ENCODE measurements at places on chromosomes 3 and 15.
A peak's percentile ranks its signal among the peaks of the same experiment; 100 is the strongest.

DNA sequence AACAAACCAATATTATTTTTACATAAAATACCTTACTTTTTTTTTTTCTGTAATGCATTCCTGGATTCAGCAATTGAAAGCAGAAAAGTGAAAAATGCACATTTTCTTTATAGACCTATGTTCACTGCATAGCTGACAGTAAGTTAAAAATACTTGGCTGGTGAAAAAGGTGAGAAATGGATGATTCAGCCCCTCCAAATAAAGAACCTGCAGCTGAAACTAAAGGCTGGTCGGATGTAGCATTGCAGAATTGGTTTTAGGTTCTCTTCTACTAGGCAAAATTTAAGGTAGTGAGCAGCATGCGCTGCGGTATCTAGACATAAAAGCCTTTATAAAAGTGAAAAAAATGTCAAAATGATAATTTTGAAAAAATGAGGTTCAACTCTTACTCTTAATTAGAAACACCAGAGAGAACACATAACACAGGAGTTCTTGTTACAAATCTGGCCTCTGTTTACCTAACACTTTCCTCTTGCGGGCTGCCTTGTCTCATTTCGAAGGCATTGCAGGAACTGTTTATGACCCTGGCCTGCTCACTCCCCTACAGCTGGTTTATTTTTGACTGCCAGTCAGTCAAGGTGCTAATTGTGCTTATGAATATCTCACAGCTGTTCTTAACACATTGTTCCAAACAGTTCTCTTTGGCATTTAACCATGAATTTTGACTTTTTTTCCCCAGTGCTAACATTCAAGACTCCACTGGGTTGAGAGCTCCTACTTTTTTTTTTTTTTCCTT, 455.4 kb upstream of the TBL1XR1 start:
- no peak for DNase-seq

DNA sequence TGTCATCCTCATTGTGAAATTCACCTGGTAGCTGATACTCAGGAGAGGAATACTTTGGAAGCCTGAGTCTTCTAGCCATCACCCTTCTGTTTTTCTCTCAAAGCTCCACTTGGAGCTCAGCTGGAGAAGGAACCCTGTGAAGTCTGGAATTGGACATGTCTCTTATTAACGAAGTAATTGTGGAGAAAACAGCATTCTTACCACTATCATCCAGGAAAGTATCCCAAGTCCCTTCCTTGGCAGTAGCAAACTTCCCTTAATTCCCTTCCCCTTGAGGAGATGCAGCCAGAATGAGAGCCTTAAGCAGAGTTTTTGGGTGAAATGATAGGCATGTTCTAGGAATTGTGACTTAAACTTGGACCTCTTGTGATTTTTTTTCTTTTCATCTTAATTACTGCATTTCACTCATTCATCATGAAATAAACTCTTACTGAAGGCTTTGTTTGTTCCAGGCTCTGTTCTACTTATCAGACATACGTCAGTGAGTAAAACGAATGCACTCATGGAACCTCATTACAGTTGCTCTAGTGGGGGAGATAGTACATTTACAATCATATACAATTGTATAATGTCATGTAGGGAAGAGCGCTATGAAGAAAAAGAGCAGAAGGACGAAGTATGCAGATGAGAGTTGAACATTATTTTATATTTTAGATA, 30.5 kb upstream of the TCF12 start:
- no peak for DNase-seq

GRCh38 chr3:42489116-42489936, 13.1 kb upstream of the VIPR1 start:
- no peak for DNase-seq

- DNase-seq = no peak
Measured at GRCh38 chr3:67192466-67192865, 194.4 kb downstream of the KBTBD8 start.

GRCh38 chr3:94317017-94317416, 254.2 kb downstream of the NSUN3 start:
- DNase-seq = no peak

DNA sequence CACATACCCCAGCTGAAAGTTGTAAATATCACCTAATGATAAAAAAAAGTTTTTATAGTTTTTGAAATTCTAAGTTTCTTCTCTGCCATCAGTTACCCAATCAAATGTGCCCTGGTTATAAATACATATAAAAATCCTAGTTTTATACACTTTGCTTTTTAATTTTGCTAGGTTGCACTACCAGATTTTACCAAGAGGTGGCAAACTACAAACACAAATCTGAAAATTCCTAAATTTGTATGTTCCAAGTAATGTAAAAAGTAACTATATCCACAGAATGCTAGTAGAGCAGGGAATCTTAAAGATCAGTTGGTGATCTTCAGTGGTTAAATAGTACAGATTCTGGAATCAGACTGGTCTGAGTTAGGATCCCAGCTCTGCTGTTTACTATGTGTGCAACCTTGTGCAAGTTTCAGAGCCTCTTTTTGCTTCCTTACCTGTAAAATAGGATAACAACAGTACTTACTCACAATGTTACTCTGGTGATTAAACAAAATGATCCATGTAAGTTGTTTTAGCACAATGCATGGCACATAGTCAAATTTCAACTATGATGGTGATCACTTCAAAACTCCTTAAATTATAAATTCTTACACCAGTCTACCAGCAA, 11.0 kb downstream of the TRPM7 start:
- no peak for DNase-seq

- no peak for DNase-seq
Measured at GRCh38 chr3:61947456-61947855, 386.1 kb downstream of the PTPRG start.

DNA sequence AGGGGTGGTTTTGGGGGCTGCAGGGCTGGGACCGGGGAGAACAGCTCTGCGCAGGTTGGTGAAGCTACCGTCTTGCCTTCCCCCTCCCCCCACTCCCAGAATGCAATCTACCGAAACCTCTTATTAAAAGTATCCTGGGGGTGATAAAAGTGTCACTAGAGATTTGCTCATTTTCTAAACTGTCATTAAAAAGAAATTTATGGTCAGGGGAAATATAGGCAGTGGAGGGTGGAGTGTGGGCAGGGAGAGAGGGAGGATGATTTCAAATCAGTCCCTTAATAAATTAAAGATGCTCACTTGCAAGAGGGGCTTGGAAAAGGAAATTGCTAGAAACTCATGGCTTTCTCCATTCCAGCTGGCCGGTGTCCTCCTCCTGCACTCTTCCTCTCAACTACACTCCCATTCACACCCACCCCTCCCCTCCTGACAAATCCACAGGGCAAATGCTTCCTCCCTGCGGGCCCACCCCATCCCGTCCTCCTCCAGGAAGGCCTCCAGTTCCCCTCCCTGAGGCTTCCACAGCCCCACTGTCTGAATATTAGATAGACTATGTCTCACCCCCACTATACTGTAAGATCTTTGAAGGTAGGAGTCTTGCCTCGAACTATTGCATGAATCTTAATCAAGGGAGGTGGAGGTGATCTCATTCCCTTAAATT, 83.9 kb downstream of the TLE3 start:
- no peak for DNase-seq

- peak; percentile 69 for DNase-seq
Measured at GRCh38 chr15:101267320-101268104, 9.8 kb downstream of the SELENOS start.

DNA sequence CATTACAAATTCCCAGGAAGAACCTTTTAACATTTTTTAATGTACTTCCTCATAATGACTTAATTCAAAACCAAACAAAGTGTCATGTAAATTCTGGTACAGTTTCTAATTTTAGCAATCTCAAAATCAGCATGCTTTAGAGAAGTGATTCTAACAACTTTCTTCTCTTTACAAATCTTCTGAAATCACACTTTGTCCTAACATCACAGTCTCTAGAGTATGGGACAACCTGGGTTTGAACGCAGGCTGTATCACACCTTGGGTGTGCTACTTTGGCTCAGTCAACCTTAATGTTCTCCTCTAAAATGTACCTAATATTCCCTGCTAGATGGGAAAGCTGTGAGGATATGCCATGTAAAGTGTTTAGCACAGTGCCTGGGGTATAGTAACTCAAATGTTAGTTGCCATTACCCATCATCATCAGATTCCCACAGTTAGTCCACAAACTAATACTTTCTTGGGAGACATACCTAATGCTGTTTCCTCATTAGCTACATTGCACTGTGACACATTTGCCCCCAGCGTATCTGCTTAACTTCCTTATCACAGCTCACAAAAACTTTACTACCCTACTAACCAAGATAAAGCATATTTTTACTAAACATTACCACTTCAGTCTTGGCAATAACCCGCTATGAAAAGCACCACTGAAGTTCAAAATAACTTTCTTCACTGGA, 3.1 kb downstream of the TSPAN3 start:
- DNase-seq = no peak

DNA sequence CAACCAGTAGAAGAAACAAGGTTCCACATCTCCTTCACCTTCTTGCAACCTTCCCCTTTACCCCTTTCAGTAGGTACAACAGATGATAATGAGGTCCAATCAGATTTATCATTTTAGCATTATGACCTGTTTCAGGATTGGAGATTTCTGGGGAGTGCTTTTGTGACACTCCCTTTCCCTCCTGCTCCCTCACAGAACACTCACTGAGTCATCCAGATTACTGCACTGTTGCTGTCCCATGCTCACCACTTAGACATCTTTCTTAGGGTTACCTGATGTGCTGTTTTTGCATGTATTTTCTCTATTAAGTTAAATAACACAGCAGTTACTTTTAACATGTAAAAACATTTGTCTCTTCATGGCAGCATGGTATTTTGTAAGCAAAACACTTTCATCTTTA, 118.5 kb downstream of the MFSD1 start:
- DNase-seq = peak; percentile 18

DNA sequence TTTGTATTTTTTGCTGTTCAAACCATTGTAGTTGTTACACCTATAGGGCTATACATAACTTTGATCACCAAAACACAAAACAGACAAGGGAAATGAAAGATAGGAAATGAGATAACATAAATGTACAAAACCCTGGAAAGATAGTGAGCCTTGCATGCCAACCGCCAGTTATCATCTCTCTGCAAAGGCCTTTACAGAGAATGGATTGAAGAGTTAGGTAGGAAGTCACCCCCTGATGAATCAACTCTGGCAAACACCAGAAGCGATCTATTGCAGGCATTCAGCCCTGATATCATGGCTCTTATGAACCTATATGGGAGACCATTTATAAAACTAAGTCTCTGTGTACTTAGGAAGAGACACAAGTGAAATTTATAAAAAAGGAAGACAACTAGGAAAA, 588.0 kb downstream of the TUSC7 start:
- DNase-seq = no peak

GRCh38 chr15:31977812-31978661, 52.3 kb upstream of the CHRNA7 start:
- DNase-seq = peak; percentile 46

DNA sequence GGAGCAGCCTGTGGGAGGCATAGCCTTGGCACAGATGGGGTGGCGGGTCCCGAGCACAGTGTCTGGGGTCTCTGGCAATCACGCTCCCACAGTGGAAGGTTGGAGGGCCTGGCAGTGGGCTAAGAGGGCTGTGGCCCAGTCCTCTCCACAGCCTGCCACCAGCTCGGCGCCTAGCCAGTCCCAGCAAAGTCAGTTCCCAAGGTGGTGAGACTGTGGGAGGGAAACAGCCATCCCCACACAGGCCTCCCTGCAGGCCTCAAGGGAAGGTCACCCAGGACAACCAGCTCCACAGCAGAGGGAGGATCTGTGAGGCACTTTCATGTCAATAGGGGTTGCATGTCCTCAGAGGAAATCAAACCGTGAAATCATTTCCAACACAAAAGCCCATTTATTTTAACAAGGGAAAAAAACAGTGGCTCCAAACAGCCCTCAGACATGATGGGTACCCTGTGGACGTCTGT, 27.6 kb upstream of the LIMD1 start:
- DNase-seq = no peak

DNA sequence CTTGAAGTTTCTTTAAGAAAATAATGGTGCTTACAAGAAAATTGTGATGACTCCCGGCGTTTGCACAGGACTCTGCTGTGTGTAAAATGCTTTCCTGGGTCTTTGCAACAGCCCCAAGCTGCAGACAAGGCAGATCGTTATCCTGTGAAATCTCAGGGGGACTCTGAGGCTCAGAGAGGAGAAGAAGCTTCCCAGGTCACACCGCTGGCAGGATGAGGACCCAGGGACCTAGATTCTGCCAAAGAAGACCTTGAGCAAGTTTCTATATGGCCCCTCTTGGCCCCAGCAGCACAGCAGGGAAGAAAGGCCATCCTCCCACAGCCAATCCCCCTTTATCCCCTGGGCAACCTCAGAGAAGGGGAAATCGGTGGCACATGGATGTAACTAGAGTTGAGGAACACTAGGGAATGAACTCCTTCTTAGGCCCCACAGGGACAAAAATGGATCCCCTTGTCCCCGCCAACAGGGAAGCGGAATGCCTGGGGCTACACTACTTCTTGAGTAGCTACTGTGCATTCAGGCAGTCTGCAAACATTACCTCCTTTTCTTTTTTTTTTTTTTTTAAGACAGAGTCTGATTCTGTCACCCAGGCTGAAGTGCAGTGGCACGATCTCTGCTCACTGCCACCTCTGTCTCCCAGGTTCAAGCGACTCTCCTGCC, 72.8 kb downstream of the CPN2 start:
- DNase-seq = no peak

DNA sequence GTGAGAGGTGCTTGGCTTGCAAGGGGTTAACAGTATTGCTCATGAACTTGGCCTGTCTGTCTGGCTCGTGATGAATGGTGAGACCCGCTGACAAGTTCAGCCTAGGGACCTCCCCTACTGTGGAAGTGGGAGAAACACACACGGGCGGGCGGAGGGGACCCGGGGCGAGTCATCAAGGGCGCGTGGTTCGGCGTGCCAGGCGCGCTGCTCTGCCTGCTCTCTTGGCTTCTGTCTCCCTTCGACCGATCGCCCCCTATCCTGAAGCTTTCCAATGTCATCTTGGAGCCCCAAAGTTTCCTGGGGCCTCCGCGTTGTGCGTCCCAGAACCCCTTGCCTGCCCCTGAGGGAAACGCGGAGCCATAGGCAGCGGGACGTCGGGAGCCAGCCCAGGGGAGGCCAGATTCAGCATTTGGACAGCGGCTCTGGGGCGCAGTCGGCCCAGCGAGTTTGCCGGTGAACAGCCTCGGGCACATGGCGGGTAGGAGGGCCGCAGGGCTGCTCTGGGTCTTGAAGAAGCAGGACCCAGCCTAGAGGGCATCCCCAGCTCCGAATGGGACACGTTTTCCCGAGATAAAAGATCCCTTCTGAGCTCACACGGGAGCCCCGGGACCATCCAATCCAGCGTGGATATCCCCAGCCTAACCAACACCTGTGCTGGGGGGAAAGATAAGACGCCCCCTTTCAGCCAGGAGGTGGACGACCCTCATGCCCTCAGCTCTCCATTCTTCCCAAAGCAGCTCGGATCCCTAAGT, 27.0 kb upstream of the POLG start:
- peak; percentile 50 for DNase-seq

DNA sequence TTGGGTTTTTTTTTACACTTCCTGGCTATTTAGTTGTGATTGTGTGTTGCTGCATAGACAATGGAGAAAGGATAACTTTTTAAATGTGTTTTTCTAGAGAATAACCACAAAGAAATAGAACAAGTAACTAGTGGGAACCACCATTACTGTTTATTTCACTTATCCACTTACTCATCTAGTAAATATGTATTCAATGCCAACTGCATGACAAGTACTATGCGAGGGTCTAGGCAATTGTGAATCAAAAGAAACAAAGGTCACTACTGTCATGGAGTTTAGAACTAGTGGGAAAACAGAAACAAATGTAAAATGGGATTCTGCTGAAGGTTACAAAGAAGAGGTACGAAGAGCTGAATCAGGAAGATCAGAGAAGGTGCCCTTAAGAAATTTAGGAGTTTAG, 600.9 kb upstream of the ROBO2 start:
- DNase-seq = no peak

GRCh38 chr3:119681279-119681678, 4.1 kb upstream of the COX17 start:
- DNase-seq = peak; percentile 29

Measured in A172 (cell line).